Lung microvascular endothelial cell (primary cell): ENCODE measurements at places on chromosomes 7 and 10. TPM values are rescaled to one million over a fixed set of nuclear protein-coding genes. Genes with fewer than 3 reads are reported as not detected.

The ATP6V0A4 gene
- under 0.01 TPM in 2 replicates for total RNA-seq

The ASB10 gene
- not detected in 2 replicates for total RNA-seq

The UPK3B gene
- under 0.01 TPM in 2 replicates for total RNA-seq

The DNAJB6 gene
- 87.4 and 100 TPM in 2 replicates for total RNA-seq

The SFTPA2 gene
- not detected in 2 replicates for total RNA-seq

The CXCL12 gene
- total RNA-seq = 1.3 and 7.1 TPM in 2 replicates

The GSTO2 gene
- total RNA-seq = 0.65 and 0.99 TPM in 2 replicates

The STN1 gene
- total RNA-seq = 24.2 and 31.0 TPM in 2 replicates

The AVPI1 gene
- total RNA-seq = 3.7 and 5.0 TPM in 2 replicates

The CYCS gene
- 26.2 and 34.3 TPM in 2 replicates for total RNA-seq

The LIPF gene
- total RNA-seq = not detected in 2 replicates

The OR2A5 gene
- not detected in 2 replicates for total RNA-seq

The HECW1 gene
- total RNA-seq = not detected in 2 replicates

The GSDME gene
- 8.3 and 22.2 TPM in 2 replicates for total RNA-seq

The ZPBP gene
- total RNA-seq = not detected in 2 replicates

The TCF7L2 gene
- total RNA-seq = 1.3 and 1.8 TPM in 2 replicates

The SLC26A4 gene
- 6.5 and 9.8 TPM in 2 replicates for total RNA-seq

The INA gene
- total RNA-seq = under 0.01 TPM in 2 replicates

The PNLIPRP1 gene
- not detected in 2 replicates for total RNA-seq

The TYW1B gene
- total RNA-seq = 0.87 and 5.4 TPM in 2 replicates

The PRKG1 gene
- 0.87 and 3.6 TPM in 2 replicates for total RNA-seq

The LIPJ gene
- not detected in 2 replicates for total RNA-seq

The CEP55 gene
- total RNA-seq = 6.2 and 18.7 TPM in 2 replicates

The DDC gene
- total RNA-seq = not detected in 2 replicates

The TRPV5 gene
- total RNA-seq = not detected in 2 replicates

The CREB3L2 gene
- total RNA-seq = 14.4 and 30.4 TPM in 2 replicates

The TMUB1 gene
- 13.1 and 16.9 TPM in 2 replicates for total RNA-seq

The DGKI gene
- total RNA-seq = 1.1 and 2.6 TPM in 2 replicates

The SPDYE6 gene
- total RNA-seq = not detected in 2 replicates
